ENCODE measurements at places on chromosomes 1 and 21.

- peaks cover 22% of the 10 kb centered on the region for H3K27me3 ChIP-seq
- H3K4me1 ChIP-seq: no peaks in the 10 kb centered on the region
- H3K27ac ChIP-seq: no peak overlapping the region
- H3K36me3 ChIP-seq: no peaks in the 10 kb centered on the region
Measured at GRCh38 chr1:64567426-64568170, 97.7 kb downstream of the CACHD1 start.

- H3K27ac ChIP-seq: no peak overlapping the region
- no peak for ATAC-seq
- H3K27me3 ChIP-seq: no peaks in the 10 kb centered on the region
- H3K4me1 ChIP-seq: peaks cover 9% of the 10 kb centered on the region
Measured at GRCh38 chr1:109573785-109574184, 25.4 kb downstream of the GNAI3 start.

- no peaks in the 10 kb centered on the region for H3K36me3 ChIP-seq
- peaks cover 5% of the 10 kb centered on the region for H3K4me1 ChIP-seq
- no peak overlapping the region for H3K4me3 ChIP-seq
Measured at GRCh38 chr1:222373216-222373615, 174.7 kb downstream of the HHIPL2 start.

- H3K36me3 ChIP-seq: no peaks in the 10 kb centered on the region
- no peak overlapping the region for H3K4me3 ChIP-seq
- no peaks in the 10 kb centered on the region for H3K4me1 ChIP-seq
- H3K27ac ChIP-seq: no peak overlapping the region
- ATAC-seq: no peak
- peaks cover 16% of the 10 kb centered on the region for H3K27me3 ChIP-seq
Measured at GRCh38 chr1:34405266-34405959, 228.7 kb downstream of the C1orf94 start.

GRCh38 chr1:12456979-12457378 lies 161.0 kb downstream of the DHRS3 start:
- no peak overlapping the region for H3K4me3 ChIP-seq
- H3K4me1 ChIP-seq: peaks cover 23% of the 10 kb centered on the region
- ATAC-seq: no peak
- no peaks in the 10 kb centered on the region for H3K27me3 ChIP-seq
- H3K36me3 ChIP-seq: peaks cover 63% of the 10 kb centered on the region

GRCh38 chr1:9293533-9294404 lies 1.1 kb downstream of the SPSB1 start:
- H3K4me3 ChIP-seq: no peak overlapping the region
- no peak overlapping the region for H3K27ac ChIP-seq
- no peaks in the 10 kb centered on the region for H3K27me3 ChIP-seq
- peak; percentile 18 for ATAC-seq
- no peaks in the 10 kb centered on the region for H3K36me3 ChIP-seq

DNA sequence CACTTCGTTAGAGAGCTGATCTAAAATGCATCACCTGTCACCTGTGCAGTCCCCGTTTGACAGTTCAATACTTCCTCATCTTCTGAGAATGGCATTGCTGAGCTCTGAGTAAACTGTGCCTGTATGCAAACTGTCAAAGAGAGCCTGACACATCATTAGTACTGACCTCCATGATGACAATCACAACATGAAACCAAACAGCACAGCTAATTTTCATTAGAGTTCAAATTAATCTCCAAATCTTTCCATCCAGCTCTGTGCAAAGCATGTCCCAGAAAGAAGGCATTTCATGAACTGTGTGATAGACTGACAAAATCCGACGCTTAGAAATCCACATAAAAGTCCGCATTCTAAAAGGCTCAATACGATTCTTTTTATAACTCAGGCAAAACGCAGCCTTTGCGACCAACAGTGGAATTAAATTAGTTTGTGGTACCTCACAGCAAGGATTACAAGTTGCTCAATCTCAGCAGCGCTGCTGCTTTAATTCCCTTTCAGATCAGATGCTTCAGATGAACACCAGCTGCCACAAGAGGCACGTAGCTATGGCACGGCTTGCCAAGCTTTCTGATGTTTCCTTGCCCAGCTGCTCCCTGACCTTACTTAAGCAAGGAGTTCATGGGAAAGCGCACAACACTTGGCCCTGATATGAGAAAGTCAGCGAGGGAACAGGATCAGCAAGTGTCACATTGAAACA lies 765.5 kb upstream of the PRMT6 start:
- no peaks in the 10 kb centered on the region for H3K27me3 ChIP-seq
- no peak overlapping the region for H3K4me3 ChIP-seq
- H3K4me1 ChIP-seq: no peaks in the 10 kb centered on the region
- no peak overlapping the region for H3K27ac ChIP-seq

Measured in activated T-helper 17 cell treated with anti-CD3 and anti-CD28 coated beads, Interleukin-2, amount 50 U/mL, for 72 hours (primary cell).